Left colon (tissue), 2 donors: ENCODE measurements at places on chromosomes 13 and 19. TPM values are rescaled to one million over a fixed set of nuclear protein-coding genes. Genes with fewer than 3 reads are reported as not detected.

OVOL3 gene
- total RNA-seq: not detected

STAP2 gene
- 222 TPM for total RNA-seq

ZNF714 gene
- 7.3 TPM for total RNA-seq

CAPN12 gene
- 10.2 TPM for total RNA-seq

CYP2A7 gene
- not detected for total RNA-seq

ACP5 gene
- 22.6 TPM for total RNA-seq

ELF1 gene
- total RNA-seq: 93.5 TPM

NKG7 gene
- total RNA-seq: 1.5 TPM

CCNA1 gene
- total RNA-seq: not detected

SULT2B1 gene
- 0.87 TPM for total RNA-seq

ARHGAP45 gene
- 37.9 TPM for total RNA-seq
